Right atrium auricular region (tissue), 2 donors: ENCODE measurements at places on chromosomes 5 and 9.

DNA sequence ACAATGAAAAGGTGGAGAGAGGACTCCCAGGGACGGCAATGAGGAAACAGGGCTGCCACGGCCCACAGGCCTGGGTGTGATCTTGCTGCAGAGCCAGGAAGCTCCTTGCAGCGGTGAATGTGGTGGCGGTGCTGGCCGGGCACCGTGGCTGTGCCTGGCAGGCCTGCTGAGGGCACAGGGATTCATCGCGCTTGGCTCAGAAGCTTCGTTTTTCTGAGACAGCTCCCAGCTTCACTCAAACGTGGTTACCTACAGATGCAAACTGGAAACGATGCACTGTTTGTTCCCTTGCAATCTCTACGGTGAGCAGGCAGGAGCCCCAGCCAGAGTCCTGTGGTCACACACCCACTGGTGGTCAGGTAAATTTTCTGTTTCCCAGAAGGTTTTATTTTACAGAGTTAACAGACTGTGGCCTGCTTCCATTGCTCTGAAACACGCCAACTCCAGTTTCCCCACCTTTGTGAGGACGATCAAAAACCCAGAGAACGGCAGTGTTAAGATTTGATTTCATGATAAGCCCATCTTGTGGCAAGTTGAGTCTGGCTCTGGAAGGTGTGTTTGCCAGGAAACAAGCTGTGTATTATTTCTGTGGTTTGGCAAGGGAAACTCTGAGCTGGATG, 183.9 kb downstream of the AUH start:
- DNase-seq = peak; percentile 43

- peak; percentile 84 for DNase-seq
Observed at GRCh38 chr5:149271716-149272563, at the start of gene AFAP1L1. AFAP1L1 (plus strand) TSS chr5:149271859; CDS start chr5:149271969, 110 bp downstream.

- no peak for DNase-seq
Observed at GRCh38 chr9:21429191-21429590, 11.0 kb upstream of the IFNA1 start.

- no peak for DNase-seq
Observed at GRCh38 chr9:20740929-20741582, 57.0 kb downstream of the FOCAD start.
